ENCODE measurements at places on chromosomes 7 and 10. TPM values are rescaled to one million over a fixed set of nuclear protein-coding genes. Genes with fewer than 3 reads are reported as not detected.

DNA sequence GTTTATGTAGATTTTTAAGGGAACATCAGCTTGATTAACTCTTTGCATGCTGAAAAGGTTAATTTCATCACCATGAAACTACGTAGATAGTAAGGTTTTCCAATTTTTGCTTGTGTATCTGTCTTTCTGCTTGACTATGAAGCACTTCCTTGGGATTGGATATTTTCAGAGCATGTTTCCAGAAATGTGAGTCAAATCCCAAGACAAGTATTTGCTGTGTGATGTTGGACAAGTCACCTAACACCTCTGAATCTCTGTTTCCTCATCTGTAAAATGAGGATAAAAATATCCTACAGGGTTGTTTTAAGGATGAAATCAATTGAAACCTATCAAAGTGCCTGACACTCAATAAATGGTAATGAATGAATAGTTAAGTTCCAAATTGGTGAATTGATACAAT, 42.4 kb downstream of the ANK3 start:
- DNase-seq, result no peak

- no peak for DNase-seq
Measured at GRCh38 chr10:45602082-45602730, 70.4 kb downstream of the ZFAND4 start.

DNA sequence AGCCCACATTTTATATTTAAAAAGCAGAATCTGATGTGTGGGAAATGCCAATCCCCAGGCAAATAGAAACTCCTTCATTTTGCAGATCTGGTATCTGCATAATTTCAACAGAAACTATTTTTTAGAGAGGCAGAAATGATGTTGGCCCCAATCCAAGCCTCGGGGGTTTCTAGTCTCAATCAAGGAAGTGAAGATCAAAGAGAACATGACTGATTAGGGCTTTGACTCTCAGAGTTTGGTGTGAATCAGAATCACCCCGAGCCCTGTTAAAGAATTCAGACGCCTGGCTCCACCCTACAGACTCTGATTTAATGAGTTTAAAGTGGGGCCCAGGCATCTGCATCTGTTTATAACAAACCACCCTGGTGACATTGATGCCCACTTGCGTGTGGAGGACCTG, 36.7 kb upstream of the UBE2H start:
- peak; percentile 78 for DNase-seq

GRCh38 chr7:55190511-55191160, 171.8 kb downstream of the EGFR start:
- no peak for DNase-seq

- DNase-seq, result peak; percentile 83
Measured at GRCh38 chr7:99314504-99314903, 11.2 kb upstream of the ARPC1A start.

DNA sequence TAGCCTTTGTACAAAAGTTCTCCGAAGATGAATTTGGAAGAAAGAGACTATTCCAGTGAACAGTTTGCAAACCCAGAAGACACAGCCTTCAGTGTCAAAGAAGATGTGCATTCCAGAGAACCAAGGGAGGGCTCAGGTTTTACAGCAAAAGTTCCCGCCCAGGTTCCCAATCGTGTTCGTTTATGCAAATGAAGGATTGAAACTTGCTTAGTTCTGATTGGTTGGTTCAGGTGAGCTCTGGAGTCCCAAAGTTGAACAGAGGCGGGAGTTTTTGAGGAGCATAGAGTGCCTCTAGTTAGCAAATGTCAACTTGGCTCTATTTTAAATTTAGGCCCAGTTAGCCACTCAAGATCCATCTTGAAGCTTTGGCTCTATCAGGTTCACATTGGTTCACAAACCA, 51.3 kb downstream of the TMEM270 start:
- DNase-seq, result no peak

GRCh38 chr10:90788968-90789367, 68.9 kb downstream of the HTR7 start:
- no peak for DNase-seq

- DNase-seq, result no peak
Measured at GRCh38 chr10:112794201-112794600, 155.8 kb upstream of the TCF7L2 start.

- DNase-seq, result no peak
Measured at GRCh38 chr7:158614700-158615099, 27.1 kb upstream of the PTPRN2 start.

DNA sequence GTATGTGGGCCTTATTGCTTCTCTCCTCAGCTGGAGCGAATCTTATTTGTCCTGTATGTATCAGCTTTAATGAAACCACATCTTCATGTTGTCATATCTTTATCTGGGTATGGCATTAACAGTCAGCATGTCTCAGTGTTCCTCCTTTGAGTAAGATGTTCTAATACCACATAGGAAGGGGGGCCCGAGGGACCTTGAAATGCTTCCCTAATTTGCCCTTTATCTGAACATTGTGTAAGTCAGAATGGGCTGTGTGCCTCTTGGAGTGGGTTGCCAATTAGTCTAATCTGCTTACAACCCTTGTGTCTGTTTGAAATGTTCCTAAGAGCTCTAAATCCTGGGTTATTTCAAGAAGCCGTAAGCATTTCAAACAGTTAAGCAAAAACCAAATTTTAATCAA, 623.8 kb downstream of the SUGCT start:
- no peak for DNase-seq

GRCh38 chr10:101682172-101682825, 12.7 kb downstream of the FBXW4 start:
- no peak for DNase-seq

ERVW-1 gene
- total RNA-seq, result not detected

CTAGE6 gene
- 0.94 TPM for total RNA-seq

SVOPL gene
- total RNA-seq, result not detected

CCM2 gene
- total RNA-seq, result 80.1 TPM

GPR15LG gene
- not detected for total RNA-seq

JMJD1C gene
- total RNA-seq, result 42.5 TPM

LRRC17 gene
- total RNA-seq, result 0.25 TPM
